ENCODE measurements at places on chromosomes 16 and 17.

- peak; percentile 55 for DNase-seq
Observed at GRCh38 chr17:56172517-56172982, 19.3 kb downstream of the ANKFN1 start.

GRCh38 chr17:82212331-82213250 is at the start of gene CCDC57:
TSS of gene CCDC57 (minus strand) at chr17:82212842. CDS start at chr17:82201944, 10,898 bp downstream.
- DNase-seq, result peak; percentile 80

- no peak for DNase-seq
Observed at GRCh38 chr17:41483531-41483930, 2.6 kb upstream of the KRT35 start.

GRCh38 chr16:84970447-84971127 is 40.7 kb downstream of the ZDHHC7 start:
- peak; percentile 71 for DNase-seq

DNA sequence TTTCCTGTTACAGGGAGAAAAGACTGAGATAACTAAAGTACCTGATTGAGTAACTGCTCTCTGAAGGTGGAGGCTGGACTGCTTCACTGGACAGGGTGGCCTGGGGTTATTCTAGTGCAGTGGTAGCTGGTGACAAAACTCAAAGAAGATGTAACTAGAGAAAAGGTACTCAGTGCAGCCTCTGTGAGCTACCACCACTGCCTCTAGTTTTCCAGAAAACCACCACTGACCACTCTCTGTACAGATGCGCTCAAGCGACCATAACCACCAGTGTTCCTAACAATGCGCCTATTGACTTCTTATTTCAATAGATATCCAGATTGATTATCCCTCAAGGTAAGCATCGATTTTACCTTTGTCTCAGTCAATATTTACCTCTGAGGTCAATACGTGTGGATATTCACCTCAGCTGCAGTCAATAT is 492.2 kb downstream of the WWOX start:
- no peak for DNase-seq
